ENCODE measurements at places on chromosomes 1 and 21. TPM values are rescaled to one million over a fixed set of nuclear protein-coding genes. Genes with fewer than 3 reads are reported as not detected.

Gene RUNX3
- polyA plus RNA-seq = not detected

Gene CFH
- 0.18 TPM for polyA plus RNA-seq

Gene AMIGO1
- polyA plus RNA-seq = 0.48 TPM

Gene MRPL24
- 199 TPM for polyA plus RNA-seq

Gene SERTAD4
- 4.7 TPM for polyA plus RNA-seq

Gene PAPPA2
- 0.02 TPM for polyA plus RNA-seq

Gene CRYAA
- not detected for polyA plus RNA-seq

Gene ELAPOR1
- 0.31 TPM for polyA plus RNA-seq

Gene TP73
- 0.44 TPM for polyA plus RNA-seq
